ENCODE measurements at places on chromosomes 12 and 14. TPM values are rescaled to one million over a fixed set of nuclear protein-coding genes. Genes with fewer than 3 reads are reported as not detected.
A peak's percentile ranks its signal among the peaks of the same experiment; 100 is the strongest.

DNA sequence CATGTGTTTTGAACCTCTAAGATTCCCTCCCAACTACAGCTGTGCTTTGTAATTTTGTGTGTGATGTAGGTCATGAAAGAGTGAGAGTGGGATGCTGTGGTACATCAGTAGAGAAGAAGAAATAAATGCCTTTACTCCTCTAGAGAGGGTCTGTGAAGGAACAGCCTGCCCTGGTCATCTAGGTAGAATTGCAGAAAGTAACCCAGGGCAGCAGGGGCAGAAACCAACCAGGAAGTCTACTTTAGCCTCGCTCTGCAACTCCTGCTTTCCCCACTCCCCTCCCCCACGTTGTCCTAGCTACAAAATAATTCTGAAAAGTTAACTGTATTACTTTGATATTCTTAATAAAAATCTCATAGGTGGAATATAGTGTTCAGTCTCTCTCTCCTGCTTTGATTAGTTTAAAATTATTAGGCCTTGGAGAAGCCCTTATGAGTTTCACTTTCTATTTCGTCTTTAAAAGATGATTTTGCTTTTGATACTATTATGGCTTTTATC lies 7.5 kb downstream of the TBK1 start:
- peak overlapping the region; percentile 73 for H3K4me3 ChIP-seq
- H3K27ac ChIP-seq = peak overlapping the region; percentile 51
- peaks cover 12% of the 10 kb centered on the region for H3K36me3 ChIP-seq
- no peaks in the 10 kb centered on the region for H3K27me3 ChIP-seq

DNA sequence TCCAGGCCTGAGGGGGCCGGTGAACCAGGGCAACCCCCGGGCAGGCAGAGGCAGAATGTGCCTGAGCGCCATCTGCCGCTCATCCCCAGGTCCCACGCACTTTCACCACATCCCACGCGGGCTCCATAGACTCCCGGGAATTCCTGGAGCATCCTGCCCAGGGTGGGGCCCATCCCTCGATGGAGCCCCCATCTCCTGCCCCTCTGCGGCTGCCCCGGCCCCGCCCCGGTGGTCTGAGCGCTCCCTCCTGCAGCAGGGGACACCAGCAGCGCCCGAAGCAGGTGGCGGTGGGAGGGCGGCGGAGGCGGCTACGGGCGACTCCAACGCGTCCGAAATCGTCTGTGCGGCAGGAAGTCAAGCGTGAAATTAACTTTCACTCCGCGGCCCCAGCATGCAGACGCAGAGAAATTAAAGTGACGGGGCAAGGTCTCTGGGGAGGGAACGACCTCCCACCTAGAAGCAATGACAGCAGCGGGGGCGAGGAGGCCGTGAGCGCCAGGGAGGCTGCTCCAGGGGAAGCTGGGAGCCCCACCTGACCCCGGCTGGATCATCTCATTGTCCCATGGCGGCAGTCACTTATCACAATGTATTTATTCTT lies 122.2 kb downstream of the NCOR2 start:
- H3K4me3 ChIP-seq = no peak overlapping the region
- H3K27me3 ChIP-seq = no peaks in the 10 kb centered on the region
- peaks cover 34% of the 10 kb centered on the region for H3K4me1 ChIP-seq
- H3K27ac ChIP-seq = no peak overlapping the region
- DNase-seq = no peak
- H3K36me3 ChIP-seq = no peaks in the 10 kb centered on the region

DNA sequence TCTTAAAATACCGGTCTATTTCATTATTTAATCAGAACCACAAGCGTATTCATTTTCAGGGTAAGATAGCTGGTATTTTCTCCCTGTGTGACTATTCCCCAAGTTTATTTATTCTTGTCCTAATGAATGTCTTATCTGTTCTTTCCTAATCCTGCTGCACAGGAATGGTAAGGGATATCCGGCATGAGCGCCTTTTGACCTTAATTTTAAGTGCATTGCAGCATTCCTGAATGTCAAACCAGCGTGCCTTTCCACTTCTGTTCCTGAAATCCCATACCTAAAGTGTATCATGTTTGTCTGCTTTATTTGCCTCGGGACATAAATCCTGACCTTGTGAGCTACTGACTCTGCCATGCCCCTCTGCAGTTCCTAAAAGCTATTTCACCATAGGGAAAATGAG lies 1713.2 kb upstream of the FLRT2 start:
- H3K27me3 ChIP-seq = no peaks in the 10 kb centered on the region
- H3K4me3 ChIP-seq = no peak overlapping the region
- H3K27ac ChIP-seq = no peak overlapping the region
- no peaks in the 10 kb centered on the region for H3K4me1 ChIP-seq

DNA sequence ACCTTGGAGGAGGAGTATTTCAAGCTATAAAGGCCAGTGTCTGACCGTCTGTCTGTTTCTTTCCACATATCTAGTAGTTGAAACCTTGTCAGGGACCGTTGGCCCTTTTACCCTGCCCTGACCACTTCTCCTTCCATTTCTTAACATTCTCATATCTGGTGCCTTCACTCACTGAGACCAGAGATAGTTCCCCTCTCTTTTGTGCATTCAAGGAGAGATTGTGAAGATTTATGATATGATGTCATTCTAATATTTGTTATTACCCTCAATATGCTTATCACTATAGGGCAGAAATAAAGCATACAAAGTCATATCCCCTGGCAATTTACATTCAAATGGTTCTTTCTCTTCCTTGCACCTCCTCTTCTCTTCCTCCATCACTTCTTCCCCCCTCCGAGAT lies 83.3 kb downstream of the PLXNC1 start:
- H3K27me3 ChIP-seq = no peaks in the 10 kb centered on the region
- H3K36me3 ChIP-seq = no peaks in the 10 kb centered on the region
- no peak overlapping the region for H3K27ac ChIP-seq
- no peak overlapping the region for H3K4me3 ChIP-seq
- no peak for DNase-seq

- no peaks in the 10 kb centered on the region for H3K4me1 ChIP-seq
- no peak overlapping the region for H3K27ac ChIP-seq
- no peak overlapping the region for H3K4me3 ChIP-seq
- DNase-seq = peak; percentile 57
- H3K36me3 ChIP-seq = no peaks in the 10 kb centered on the region
- no peaks in the 10 kb centered on the region for H3K27me3 ChIP-seq
These were observed 14.0 kb downstream of the CRY1 start for GRCh38 chr12:107079172-107080011.

- no peaks in the 10 kb centered on the region for H3K36me3 ChIP-seq
- peak overlapping the region; percentile 78 for H3K27ac ChIP-seq
- H3K4me1 ChIP-seq = peaks cover 39% of the 10 kb centered on the region
- H3K4me3 ChIP-seq = no peak overlapping the region
- peak; percentile 64 for DNase-seq
These were observed 60.9 kb upstream of the RFLNA start for GRCh38 chr12:124233846-124234640.

- H3K4me1 ChIP-seq = peaks cover 51% of the 10 kb centered on the region
- H3K27me3 ChIP-seq = no peaks in the 10 kb centered on the region
- H3K27ac ChIP-seq = no peak overlapping the region
- no peak for DNase-seq
- H3K36me3 ChIP-seq = peaks cover 8% of the 10 kb centered on the region
These were observed 69.4 kb upstream of the ACTN1 start for GRCh38 chr14:69048456-69048855.

DNA sequence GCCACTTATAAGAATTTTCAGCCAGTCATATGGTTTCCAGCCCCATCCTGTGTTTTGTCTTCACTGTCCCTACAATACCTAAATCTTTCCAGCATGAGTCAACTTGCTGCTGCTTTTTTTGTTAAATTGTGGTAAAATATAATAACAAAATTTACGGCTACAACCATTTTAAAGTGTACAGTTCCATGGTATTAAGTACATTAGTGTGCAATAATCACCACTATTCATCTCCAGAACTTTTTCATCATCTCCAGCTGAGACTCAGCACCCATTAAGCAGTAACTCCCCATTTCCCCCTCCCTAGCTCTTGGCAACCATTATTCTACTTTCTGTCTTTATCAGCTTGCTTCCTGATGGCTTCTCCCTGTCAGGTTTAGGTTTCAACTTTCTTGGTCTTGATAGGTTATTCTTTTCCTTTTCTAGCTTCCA lies 39.1 kb downstream of the FRS2 start:
- H3K4me3 ChIP-seq = 0 out of 2 replicates have a peak overlapping the region, but pooled peaks have one; percentile 4
- DNase-seq = peak; percentile 64
- peak overlapping the region; percentile 17 for H3K27ac ChIP-seq
- peaks cover 71% of the 10 kb centered on the region for H3K4me1 ChIP-seq
- H3K27me3 ChIP-seq = no peaks in the 10 kb centered on the region

GRCh38 chr12:39205969-39206368 lies 237.0 kb downstream of the KIF21A start:
- no peaks in the 10 kb centered on the region for H3K4me1 ChIP-seq
- no peak overlapping the region for H3K4me3 ChIP-seq
- H3K27ac ChIP-seq = no peak overlapping the region
- H3K27me3 ChIP-seq = no peaks in the 10 kb centered on the region
- H3K36me3 ChIP-seq = no peaks in the 10 kb centered on the region
- DNase-seq = no peak

GRCh38 chr12:120639771-120640721 lies at the start of gene CABP1:
TSS of gene CABP1 (plus strand) at chr12:120640626. CDS start at chr12:120640686, 60 bp downstream.
- H3K4me3 ChIP-seq = peak within 1 kb of the TSS; percentile 44
- no peaks in the 10 kb centered on the region for H3K36me3 ChIP-seq
- H3K27me3 ChIP-seq = peaks cover 45% of the 10 kb centered on the region

- H3K4me3 ChIP-seq = 0 out of 2 replicates have a peak overlapping the region, but pooled peaks have one; percentile 44
- no peaks in the 10 kb centered on the region for H3K36me3 ChIP-seq
- H3K27ac ChIP-seq = no peak overlapping the region
- DNase-seq = no peak
These were observed 236.9 kb upstream of the AMIGO2 start for GRCh38 chr12:47316609-47317049.

DNA sequence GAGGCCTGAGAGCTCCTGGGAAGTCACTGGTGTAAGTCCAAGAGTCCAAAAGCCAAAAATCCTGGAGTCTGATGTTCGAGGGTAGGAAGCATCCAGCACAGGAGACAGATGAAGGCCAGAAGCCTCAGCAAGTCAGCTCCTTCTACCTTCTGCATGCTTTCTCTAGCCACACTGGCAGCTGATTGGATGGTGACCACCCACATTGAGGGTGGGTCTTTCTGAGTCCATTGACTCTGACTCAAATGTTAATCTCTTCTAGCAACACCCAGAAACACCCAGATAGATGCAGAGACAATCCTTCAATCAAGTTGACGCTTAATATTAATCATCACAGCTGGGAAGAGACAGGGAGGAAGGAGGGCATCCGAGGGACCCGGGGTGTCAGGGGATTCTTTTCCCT lies 305.8 kb downstream of the AACS start:
- H3K36me3 ChIP-seq = no peaks in the 10 kb centered on the region
- no peak overlapping the region for H3K4me3 ChIP-seq
- DNase-seq = no peak
- H3K4me1 ChIP-seq = no peaks in the 10 kb centered on the region

DNA sequence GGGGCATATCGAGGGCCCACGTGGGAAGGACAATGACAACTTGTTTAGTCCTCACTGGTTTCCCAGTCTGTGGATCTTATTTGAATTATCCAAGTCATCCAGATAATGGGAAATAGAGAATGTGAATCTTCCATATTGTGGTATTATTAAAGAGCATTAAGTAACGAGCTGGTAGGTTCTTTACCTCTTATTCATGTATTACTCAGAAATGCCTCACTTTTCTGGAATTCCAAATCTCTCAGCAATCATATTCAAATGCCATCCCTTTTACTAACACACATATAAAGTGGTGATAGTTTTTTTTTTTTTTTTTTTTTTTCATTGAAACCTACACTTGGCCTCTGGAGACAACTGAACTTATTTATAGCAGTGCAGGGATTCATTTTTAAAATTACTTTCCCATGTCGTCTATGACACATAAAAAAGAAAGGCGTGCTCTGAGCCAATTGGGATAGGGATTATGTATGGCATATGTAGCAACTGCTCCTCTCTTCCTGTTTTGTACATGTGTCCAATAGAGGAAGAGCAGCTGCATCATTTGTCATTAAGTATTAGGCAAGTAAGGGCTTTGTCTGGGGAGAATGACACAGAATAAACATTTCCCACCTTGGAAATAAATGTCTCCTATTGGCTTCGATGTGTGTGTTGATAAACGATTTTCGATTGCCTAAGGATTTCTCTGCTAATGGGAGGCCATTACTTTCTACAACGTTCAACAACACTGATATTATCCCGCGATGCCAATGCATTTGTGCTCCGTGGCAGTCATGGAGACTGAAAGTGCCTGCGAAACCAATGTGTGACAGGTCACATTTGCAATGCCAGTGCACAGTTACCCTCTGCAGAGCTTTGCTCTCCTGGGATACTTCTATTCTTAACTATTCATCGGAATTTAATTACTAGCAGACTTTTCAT lies 78.6 kb upstream of the IFNG-AS1 start:
- no peaks in the 10 kb centered on the region for H3K27me3 ChIP-seq
- H3K4me3 ChIP-seq = no peak overlapping the region
- peaks cover 31% of the 10 kb centered on the region for H3K4me1 ChIP-seq
- H3K36me3 ChIP-seq = no peaks in the 10 kb centered on the region
- peak overlapping the region; percentile 94 for H3K27ac ChIP-seq

GRCh38 chr14:50530794-50531365 lies 1.5 kb downstream of the MAP4K5 start:
- 0 out of 2 replicates have a peak, but pooled peaks cover 3% of the 10 kb centered on the region for H3K36me3 ChIP-seq
- H3K4me1 ChIP-seq = peaks cover 39% of the 10 kb centered on the region
- no peaks in the 10 kb centered on the region for H3K27me3 ChIP-seq

DNA sequence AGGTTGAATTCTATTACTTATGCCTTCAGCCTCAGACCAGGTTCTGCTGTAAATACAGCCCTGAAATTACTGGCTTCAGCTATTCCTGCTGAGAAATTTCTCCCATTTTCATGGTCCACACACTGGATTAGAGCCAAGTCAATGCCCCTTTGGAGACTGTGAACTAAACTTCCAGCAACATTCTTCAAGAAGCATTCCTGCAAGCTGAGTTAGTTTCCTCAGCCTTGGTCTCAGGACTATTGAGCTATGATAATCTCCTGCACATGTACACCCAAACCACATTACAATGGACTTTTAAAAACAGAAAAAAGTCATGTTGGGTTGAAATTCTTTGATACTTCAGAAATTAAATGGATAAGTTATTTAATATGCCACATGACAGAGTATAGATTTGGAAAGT lies 58.0 kb upstream of the AVPR1A start:
- DNase-seq = no peak
- no peak overlapping the region for H3K27ac ChIP-seq
- H3K4me1 ChIP-seq = no peaks in the 10 kb centered on the region
- no peaks in the 10 kb centered on the region for H3K36me3 ChIP-seq

DNA sequence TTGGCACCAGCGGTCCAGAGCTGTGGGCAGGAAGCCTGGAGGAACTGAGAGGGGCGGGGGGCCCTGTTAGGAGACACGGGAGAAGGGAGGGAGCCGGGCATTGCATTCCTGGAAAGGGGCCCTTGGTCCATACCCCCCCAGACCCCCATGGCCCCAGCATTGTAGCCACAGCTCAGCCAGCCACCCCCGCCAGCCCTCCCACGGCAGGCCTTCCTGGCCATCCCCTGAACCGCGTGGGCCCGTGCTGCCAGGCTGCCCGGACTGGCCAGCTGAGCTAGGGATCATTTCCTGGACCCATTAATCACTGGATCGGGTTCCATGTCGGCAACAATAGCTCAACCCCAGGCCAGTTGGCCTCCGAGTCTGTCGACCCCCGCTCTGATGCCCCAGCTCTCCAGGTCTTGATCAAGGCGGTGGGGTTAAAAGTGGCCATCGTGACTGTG lies 39.8 kb upstream of the DIO3 start:
- no peak overlapping the region for H3K4me3 ChIP-seq
- no peaks in the 10 kb centered on the region for H3K4me1 ChIP-seq
- H3K27ac ChIP-seq = no peak overlapping the region
- no peaks in the 10 kb centered on the region for H3K27me3 ChIP-seq
- no peaks in the 10 kb centered on the region for H3K36me3 ChIP-seq

VPS33A gene
- total RNA-seq = 15.0 TPM

KCNC2 gene
- not detected for total RNA-seq

FGF6 gene
- not detected for total RNA-seq

ITGA7 gene
- total RNA-seq = 7.2 TPM

GAS2L3 gene
- total RNA-seq = 14.8 TPM

TPPP2 gene
- not detected for total RNA-seq

CPNE6 gene
- not detected for total RNA-seq

LTBR gene
- 147 TPM for total RNA-seq

TEX22 gene
- total RNA-seq = 0.43 TPM

Measured in GM23248 (cell line).